ENCODE measurements at places on chromosomes 16 and 17.

GRCh38 chr17:5526821-5527598 is 40.6 kb downstream of the MIS12 start:
- H3K27me3 ChIP-seq: no peaks in the 10 kb centered on the region
- H3K36me3 ChIP-seq: no peaks in the 10 kb centered on the region
- H3K4me3 ChIP-seq: no peak overlapping the region
- H3K4me1 ChIP-seq: no peaks in the 10 kb centered on the region

- peak overlapping the region; percentile 75 for H3K4me3 ChIP-seq
- no peaks in the 10 kb centered on the region for H3K36me3 ChIP-seq
- no peak for DNase-seq
Measured at GRCh38 chr16:88810166-88810911, 1.4 kb downstream of the APRT start.

DNA sequence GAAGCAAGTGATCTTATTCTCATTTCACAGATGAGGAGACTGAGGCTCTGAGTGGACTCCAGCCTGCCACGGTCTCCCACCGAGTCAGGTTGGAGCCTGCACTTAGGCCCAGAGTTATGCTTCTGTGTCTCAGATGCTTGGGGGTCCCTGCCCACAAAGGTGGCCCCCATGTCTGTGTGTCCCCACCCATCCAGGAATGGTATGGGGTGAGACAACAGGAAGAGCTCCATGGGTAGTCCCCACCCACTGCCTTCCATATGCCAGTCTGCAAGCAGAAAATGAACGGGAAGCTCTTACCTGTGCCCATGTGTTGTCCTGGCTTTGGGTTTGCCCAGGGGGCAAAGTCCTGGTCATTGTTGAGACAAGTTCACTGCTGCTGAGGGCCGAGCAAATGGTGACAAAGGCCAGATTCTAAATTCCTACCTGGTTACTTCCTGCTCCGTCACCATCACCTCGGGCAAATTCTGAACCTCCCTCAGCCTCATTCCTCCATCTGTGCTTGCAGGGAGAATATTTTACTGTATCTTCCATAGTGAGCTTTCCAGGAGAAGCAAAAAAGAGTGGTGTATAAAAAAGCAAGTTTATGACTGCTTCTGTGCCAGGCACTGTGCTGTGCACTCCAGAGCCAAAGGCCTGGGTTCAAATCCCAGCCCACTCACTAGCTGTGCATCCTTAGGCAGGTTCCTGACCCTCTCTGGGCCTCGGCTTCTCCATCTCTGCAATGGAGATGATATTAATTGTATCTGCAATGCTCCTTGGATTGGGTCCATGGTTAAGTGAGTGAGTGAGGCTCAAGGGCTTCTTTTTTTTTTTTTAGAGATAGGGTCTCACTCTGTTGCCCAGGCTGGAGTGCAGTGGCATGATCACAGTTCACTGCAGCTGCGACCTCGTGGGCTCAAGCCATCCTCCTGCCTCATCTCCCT is 9.3 kb downstream of the IL4R start:
- DNase-seq: peak; percentile 88
- peak overlapping the region; percentile 85 for H3K27ac ChIP-seq
- H3K27me3 ChIP-seq: no peaks in the 10 kb centered on the region
- peaks cover 25% of the 10 kb centered on the region for H3K4me1 ChIP-seq

- no peaks in the 10 kb centered on the region for H3K36me3 ChIP-seq
- H3K4me3 ChIP-seq: no peak overlapping the region
- H3K27me3 ChIP-seq: no peaks in the 10 kb centered on the region
- no peak overlapping the region for H3K27ac ChIP-seq
- no peaks in the 10 kb centered on the region for H3K4me1 ChIP-seq
Measured at GRCh38 chr17:48391444-48391843, 38.6 kb downstream of the SKAP1 start.

GRCh38 chr16:10385725-10386516 is at the start of gene ATF7IP2:
Gene ATF7IP2 (plus strand): TSS chr16:10386061. CDS start chr16:10430621, 44,560 bp downstream.
- H3K36me3 ChIP-seq: no peaks in the 10 kb centered on the region
- peaks cover 4% of the 10 kb centered on the region for H3K4me1 ChIP-seq
- peak within 1 kb of the TSS; percentile 51 for H3K27ac ChIP-seq
- peak within 1 kb of the TSS; percentile 58 for H3K4me3 ChIP-seq
- DNase-seq: peak; percentile 89
